HFFc6 (cell line): ENCODE measurements at places on chromosomes 3 and 15.

- no peak for DNase-seq
Measured at GRCh38 chr3:171122240-171122639, 95.7 kb upstream of the SLC2A2 start.

DNA sequence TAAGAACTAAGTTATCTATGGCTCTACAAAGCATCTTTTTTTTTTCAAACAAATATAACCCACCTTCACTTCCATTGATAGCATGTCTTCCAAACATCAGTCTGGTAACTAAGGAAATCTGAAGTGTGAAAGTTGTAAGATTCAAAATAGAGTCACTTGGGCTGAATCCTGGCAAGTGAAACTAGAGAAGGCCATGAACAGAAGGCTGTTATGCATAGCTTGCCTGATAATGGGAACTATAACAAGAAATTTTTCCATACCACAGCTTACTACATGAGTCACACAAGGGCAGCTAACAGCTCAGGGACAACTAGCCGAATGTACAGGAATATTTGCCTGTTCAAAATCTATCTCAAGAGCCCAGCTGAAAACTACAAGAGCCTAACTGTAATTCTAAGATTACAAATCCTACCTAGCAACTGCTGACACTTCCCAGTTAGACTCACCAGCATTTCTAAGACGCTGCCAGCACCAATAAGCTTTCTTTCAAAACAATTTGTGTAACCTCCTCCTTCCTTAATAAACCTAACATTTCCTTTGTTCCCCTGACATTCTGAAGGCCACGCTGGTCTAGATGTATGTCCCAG is 1066.5 kb downstream of the PLOD2 start:
- no peak for DNase-seq

- no peak for DNase-seq
Measured at GRCh38 chr15:27127815-27128570, 157.0 kb downstream of the GABRG3 start.

DNA sequence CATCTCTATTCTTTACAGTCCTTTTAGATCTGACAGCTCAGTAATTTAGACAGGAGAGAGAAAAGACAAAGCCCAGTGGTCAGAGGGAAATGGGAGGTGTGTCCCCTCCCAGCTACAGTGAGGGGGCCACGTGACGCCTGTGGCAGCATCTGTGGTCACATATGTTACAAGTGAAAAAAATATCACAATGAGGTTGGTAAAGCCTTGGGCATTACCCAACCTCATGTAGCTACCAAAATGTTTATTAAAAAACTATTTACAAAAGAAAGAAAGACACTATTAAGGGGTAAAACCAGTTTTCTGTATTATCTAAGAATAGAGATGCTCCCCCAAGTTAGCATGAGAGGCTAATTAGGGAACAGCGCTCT is 42.9 kb upstream of the PLCL2 start:
- no peak for DNase-seq

GRCh38 chr3:3586843-3587646 is 212.2 kb upstream of the LRRN1 start:
- DNase-seq = no peak

- DNase-seq = no peak
Measured at GRCh38 chr15:51191072-51191670, 96.5 kb upstream of the TNFAIP8L3 start.

DNA sequence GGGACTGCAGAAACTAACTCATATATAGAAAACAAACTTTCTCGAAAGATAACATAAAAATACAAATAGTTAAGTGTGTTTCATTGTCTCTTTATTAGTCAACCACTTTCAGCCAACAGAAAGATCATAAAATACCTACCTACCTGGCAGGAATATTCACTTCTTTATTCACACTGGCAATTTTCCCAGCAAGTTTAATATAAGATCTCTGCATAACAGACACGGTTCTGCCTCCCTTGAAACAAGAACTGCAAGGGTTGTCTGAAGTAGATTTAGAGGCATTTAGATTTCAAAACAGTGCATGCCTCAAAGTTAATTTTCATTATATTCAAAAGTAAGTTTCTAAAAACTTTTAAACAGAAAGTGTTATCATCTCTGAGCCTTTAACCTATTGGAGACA is 7.1 kb downstream of the NPTN start:
- DNase-seq = no peak

GRCh38 chr3:147341727-147342126 is 64.6 kb downstream of the ZIC4 start:
- no peak for DNase-seq

DNA sequence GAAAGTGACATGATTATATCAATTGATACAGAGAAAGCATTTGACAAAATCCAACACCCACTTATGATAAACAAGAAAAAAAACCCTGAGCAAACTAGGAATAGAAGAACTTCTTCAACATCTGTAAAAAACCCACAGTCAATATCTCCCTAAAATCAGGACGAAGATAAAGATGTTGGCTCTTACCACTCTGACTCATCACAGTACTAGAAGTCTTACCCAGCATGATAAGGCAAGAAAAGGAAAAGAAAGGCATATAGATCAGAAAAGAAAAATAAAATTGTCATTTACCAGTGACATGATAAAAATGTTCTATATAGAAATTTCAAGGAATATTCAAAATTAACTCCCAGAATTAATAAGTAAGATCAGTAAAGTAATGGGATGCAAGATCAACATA is 7.2 kb upstream of the FBXW12 start:
- no peak for DNase-seq

DNA sequence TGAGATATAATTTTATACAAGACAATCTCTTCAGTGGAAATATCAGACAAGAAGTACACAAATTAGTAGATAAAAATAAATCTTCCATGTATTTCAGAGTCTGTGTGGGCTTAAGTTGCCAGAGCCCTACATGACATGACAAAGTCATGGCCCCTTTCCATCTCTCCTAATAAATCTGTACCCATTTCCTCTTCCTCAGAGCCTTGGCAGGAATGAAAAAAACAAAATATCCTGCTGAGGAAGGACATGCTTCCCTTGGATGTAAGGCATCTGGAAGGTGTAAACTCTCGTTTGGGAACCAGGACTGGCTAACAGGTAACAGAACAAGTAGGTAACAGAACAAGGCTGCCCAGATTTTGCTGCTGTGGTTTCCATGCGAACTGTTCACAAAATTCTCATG is 148.1 kb downstream of the SNRK start:
- DNase-seq = no peak

- no peak for DNase-seq
Measured at GRCh38 chr15:38896647-38897046, 332.0 kb upstream of the RASGRP1 start.
